ENCODE measurements at places on chromosomes 11 and 22. TPM values are rescaled to one million over a fixed set of nuclear protein-coding genes. Genes with fewer than 3 reads are reported as not detected.

NTM gene
- 4.3 TPM for total RNA-seq

DGCR6 gene
- 5.2 TPM for total RNA-seq

CALCA gene
- not detected for total RNA-seq

HEPN1 gene
- not detected for total RNA-seq

KIAA0930 gene
- total RNA-seq = 36.7 TPM

FERMT3 gene
- 0.31 TPM for total RNA-seq

TBCEL gene
- total RNA-seq = 20.4 TPM

LRP4 gene
- 9.2 TPM for total RNA-seq

PIWIL4 gene
- 1.1 TPM for total RNA-seq

VEGFB gene
- total RNA-seq = 6.8 TPM

CARNS1 gene
- 0.52 TPM for total RNA-seq

DGAT2 gene
- total RNA-seq = 4.4 TPM

SART1 gene
- 39.5 TPM for total RNA-seq

ARFIP2 gene
- 40.2 TPM for total RNA-seq

EPS8L2 gene
- 11.0 TPM for total RNA-seq

RRAS2 gene
- 87.4 TPM for total RNA-seq

PNPLA3 gene
- total RNA-seq = 4.8 TPM

PDE2A gene
- total RNA-seq = 0.11 TPM

MS4A6A gene
- total RNA-seq = not detected

PATE4 gene
- not detected for total RNA-seq

SLC1A2 gene
- total RNA-seq = 4.9 TPM

SEPTIN5 gene
- total RNA-seq = 5.0 TPM

LYVE1 gene
- total RNA-seq = 0.51 TPM

LRRN4CL gene
- 0.40 TPM for total RNA-seq

SPA17 gene
- 67.2 TPM for total RNA-seq

OR5P2 gene
- not detected for total RNA-seq

BTBD18 gene
- not detected for total RNA-seq

EED gene
- 44.2 TPM for total RNA-seq

GNAZ gene
- total RNA-seq = 31.3 TPM

KCNJ4 gene
- 0.82 TPM for total RNA-seq

ZBTB16 gene
- 29.7 TPM for total RNA-seq

PMM1 gene
- 13.5 TPM for total RNA-seq

MYOD1 gene
- not detected for total RNA-seq

OR52A1 gene
- not detected for total RNA-seq

LDHAL6A gene
- not detected for total RNA-seq

OR4P4 gene
- total RNA-seq = not detected

C11orf42 gene
- total RNA-seq = not detected

KCNJ5 gene
- total RNA-seq = not detected

KCNK4 gene
- total RNA-seq = not detected

CD3D gene
- total RNA-seq = not detected

HBB gene
- total RNA-seq = not detected

MCAM gene
- 28.2 TPM for total RNA-seq

RAC2 gene
- total RNA-seq = 2.1 TPM

C1QTNF4 gene
- 0.39 TPM for total RNA-seq

PRAME gene
- total RNA-seq = not detected

SCN4B gene
- 7.1 TPM for total RNA-seq

GAL gene
- 1.7 TPM for total RNA-seq

HORMAD2 gene
- total RNA-seq = not detected

CDK2AP2 gene
- 2.1 TPM for total RNA-seq

RIC3 gene
- 29.5 TPM for total RNA-seq

ART1 gene
- not detected for total RNA-seq

ART5 gene
- 12.0 TPM for total RNA-seq

MUC6 gene
- total RNA-seq = not detected

SLC22A6 gene
- total RNA-seq = not detected
